ENCODE measurements at places on chromosomes 5 and 9. TPM values are rescaled to one million over a fixed set of nuclear protein-coding genes. Genes with fewer than 3 reads are reported as not detected.

DNA sequence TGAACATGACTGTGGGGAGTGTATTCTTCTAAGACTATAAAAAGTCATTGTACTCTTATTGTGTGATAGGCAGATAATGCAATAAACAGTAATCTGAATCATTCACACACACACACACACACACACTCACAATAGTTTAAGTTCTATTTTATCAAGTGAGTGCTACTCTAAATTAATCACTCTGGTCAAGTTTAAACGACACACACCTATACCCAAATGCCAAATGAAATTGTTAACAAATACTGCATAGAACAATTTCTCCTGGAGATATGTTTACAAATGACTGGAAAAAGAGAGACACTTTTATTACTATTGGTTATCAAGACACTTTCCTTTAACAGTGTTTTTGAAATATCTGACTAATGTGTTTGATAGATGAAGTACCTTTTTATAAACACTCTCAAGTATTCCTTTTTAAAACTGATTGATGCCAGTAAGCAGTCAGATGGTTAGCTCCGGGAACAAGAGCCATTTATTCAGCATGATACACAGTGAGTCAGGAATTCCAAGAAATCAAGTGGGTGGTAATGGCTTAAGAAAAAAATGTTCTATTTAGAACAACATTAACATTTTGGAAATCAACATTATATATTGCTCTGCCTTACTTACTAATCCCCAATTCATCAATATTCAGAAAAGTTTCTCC lies 521.6 kb upstream of the ST8SIA4 start:
- no peak overlapping the region for H3K27ac ChIP-seq
- H3K4me1 ChIP-seq: no peaks in the 10 kb centered on the region
- no peak overlapping the region for H3K4me3 ChIP-seq
- DNase-seq: no peak
- no peaks in the 10 kb centered on the region for H3K27me3 ChIP-seq

DNA sequence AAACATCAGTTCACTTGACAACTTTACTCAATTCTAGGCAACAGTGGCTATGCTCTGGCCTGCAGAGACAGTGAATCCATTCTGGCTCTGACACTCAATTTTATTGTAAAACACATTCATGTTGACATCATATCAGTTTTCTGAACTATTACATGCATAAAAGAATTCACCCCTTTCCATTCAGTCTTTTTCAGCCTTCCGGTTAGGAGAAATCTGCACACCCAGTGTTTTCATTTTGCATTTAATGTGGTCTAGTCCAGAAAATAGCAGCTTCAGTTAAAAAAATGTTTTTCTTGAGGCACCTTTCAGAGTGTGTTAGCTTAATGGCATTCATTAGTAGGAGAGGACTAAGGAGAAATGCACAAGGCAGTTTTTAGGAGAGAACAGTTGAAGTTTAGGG lies 95.1 kb downstream of the PBX3 start:
- peaks cover 1% of the 10 kb centered on the region for H3K36me3 ChIP-seq
- no peak overlapping the region for H3K4me3 ChIP-seq
- no peaks in the 10 kb centered on the region for H3K27me3 ChIP-seq
- H3K4me1 ChIP-seq: peaks cover 28% of the 10 kb centered on the region
- H3K27ac ChIP-seq: no peak overlapping the region

DNA sequence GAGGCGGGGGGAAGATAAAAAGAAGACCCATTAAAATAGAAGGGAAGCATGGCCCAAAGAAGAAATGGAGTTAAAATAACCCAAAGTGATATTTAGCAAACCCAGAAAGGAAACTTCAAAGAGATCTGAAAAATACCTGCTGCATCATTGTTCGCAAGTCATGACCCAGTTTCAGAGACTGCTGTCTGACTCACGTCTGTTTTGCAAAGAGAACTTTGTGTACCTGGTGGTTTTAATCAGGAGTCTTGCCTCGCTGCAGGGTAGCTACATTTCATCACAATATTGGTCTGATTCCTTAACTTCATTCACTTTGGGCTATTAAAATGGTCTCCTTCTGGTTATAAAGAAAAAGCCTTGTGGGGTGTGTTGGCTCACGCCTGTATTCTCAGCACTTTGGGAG lies 461.1 kb upstream of the DAP start:
- no peak for DNase-seq
- no peak overlapping the region for H3K27ac ChIP-seq
- no peaks in the 10 kb centered on the region for H3K4me1 ChIP-seq
- no peaks in the 10 kb centered on the region for H3K27me3 ChIP-seq
- no peak overlapping the region for H3K4me3 ChIP-seq
- H3K36me3 ChIP-seq: no peaks in the 10 kb centered on the region

DNA sequence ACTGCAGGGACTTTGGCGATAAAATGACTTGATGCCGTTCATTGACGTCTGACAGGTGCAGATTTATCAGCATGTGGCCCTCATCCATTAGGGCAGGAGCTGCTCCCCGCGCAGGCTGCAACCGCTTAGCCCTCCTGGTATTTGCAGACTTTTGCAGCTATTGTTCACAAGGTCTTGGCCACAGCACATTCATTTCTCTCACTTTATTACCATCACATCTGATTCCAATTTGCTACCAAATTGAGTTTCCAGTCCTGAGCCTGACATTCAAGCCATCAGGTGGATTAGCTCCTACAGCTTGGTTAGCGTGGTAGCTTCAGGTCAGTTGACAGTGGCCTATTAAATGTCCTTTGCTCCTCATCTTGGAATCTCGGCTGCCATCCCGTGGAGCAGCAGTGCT lies 299.2 kb downstream of the CD180 start:
- H3K27ac ChIP-seq: no peak overlapping the region
- no peak overlapping the region for H3K4me3 ChIP-seq
- H3K27me3 ChIP-seq: no peaks in the 10 kb centered on the region
- no peaks in the 10 kb centered on the region for H3K4me1 ChIP-seq

DNA sequence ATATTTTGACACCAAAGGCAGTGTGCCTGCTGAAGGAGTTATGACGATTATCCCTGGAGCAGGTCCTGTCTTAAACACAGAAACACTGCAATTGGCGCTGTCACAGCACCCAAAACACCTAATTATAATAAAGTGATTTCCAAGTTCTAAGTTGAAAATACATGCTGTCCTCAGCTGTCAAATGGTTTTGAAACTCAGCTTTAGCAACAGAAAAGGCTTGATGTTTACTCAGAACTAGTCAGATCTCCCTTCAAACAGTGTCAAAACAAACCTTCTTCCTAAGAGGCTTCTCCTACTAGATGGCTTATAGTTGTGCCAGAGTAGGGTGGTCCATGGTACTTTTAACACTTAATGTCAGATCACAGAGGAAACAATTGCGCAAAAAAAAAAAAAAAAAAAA lies 87.2 kb upstream of the IRX1 start:
- H3K27ac ChIP-seq: no peak overlapping the region
- H3K36me3 ChIP-seq: no peaks in the 10 kb centered on the region
- H3K4me3 ChIP-seq: no peak overlapping the region
- no peaks in the 10 kb centered on the region for H3K4me1 ChIP-seq
- no peaks in the 10 kb centered on the region for H3K27me3 ChIP-seq

GRCh38 chr5:74389531-74390305 lies 250.8 kb downstream of the ENC1 start:
- no peaks in the 10 kb centered on the region for H3K36me3 ChIP-seq
- H3K27ac ChIP-seq: no peak overlapping the region
- no peaks in the 10 kb centered on the region for H3K4me1 ChIP-seq
- H3K27me3 ChIP-seq: no peaks in the 10 kb centered on the region
- no peak overlapping the region for H3K4me3 ChIP-seq

- no peak overlapping the region for H3K4me3 ChIP-seq
- DNase-seq: no peak
- H3K36me3 ChIP-seq: no peaks in the 10 kb centered on the region
- H3K27me3 ChIP-seq: no peaks in the 10 kb centered on the region
- no peaks in the 10 kb centered on the region for H3K4me1 ChIP-seq
Observed at GRCh38 chr5:168793841-168794837, 215.0 kb upstream of the PANK3 start.

GRCh38 chr5:170697031-170697430 lies 86.5 kb upstream of the GABRP start:
- H3K4me3 ChIP-seq: no peak overlapping the region
- peaks cover 7% of the 10 kb centered on the region for H3K27me3 ChIP-seq
- no peak overlapping the region for H3K27ac ChIP-seq
- no peak for DNase-seq

DNA sequence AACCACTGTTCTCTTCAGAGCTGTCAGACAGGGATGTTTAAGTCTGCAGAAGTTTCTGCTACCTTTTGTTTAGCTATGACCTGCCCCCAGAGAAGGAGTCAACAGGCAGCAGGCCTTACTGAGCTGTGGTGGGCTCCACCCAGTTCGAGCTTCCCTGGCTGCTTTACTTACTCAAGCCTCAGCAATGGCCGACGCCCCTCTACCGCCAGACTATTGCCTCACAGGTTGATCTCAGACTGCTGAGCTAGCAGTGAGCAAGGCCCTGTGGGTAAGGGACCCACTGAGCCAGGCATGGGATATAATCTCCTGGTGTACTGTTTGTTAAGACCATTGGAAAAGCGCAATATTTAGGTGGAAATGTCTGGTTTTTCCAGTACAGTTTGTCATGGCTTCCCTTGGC lies 229.6 kb downstream of the TMEM167A start:
- no peak for DNase-seq
- no peak overlapping the region for H3K4me3 ChIP-seq
- no peaks in the 10 kb centered on the region for H3K27me3 ChIP-seq
- no peaks in the 10 kb centered on the region for H3K4me1 ChIP-seq

TAF11L8 gene
- total RNA-seq: not detected

CCNG1 gene
- 95.1 TPM for total RNA-seq

INSL6 gene
- total RNA-seq: not detected

STK32A gene
- not detected for total RNA-seq

IL5 gene
- not detected for total RNA-seq

EFNA5 gene
- not detected for total RNA-seq
